ENCODE measurements at places on chromosomes 7 and 10.
A peak's percentile ranks its signal among the peaks of the same experiment; 100 is the strongest.

DNA sequence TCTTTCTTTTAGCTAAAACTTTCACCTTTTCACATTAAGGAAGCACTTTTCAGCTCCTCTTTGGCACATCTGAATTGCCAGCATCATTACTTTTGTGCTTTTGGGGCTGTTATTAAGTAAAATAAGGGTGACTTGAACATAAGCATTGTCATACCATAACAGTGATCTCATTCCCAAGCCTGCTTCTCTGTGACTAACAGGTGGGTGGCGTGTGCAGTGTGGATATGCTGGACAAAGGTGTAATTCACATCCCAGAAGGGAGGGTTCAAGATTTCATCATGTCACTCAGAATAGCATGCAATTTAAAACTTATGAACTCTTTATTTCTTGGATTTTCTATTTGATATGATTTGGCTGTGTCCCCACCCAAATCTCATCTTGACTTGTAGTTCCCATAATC, 517.4 kb upstream of the MKI67 start:
- DNase-seq: no peak

DNA sequence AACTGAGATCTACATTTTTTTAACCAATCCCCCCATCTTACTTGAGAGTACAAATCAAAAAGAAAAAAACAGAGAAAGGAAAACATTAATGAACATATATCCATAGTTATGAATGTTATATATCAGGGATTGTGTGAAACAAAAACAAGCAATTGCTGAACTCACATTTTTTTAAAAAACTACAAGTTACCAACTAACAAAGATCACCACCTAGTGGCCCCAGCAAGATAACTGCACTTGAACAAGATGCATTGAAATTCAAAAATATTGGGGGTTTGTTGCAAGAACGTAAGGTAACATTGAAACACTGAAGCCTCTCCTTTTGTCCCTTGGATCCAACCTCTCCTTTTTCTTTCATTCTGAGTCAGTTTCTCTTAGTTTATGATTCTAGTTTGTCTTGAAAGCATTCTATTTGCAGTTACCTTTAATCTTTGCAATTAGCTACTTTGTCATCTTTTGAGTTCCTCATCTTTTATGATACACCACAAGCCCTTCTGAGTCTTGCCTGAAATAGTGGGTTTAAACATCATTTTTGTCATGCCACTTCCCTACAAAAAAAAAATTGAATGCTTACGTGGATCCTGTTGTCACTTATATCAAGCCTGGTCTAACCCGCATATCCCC, 87.3 kb upstream of the TES start:
- DNase-seq: peak; percentile 55

DNA sequence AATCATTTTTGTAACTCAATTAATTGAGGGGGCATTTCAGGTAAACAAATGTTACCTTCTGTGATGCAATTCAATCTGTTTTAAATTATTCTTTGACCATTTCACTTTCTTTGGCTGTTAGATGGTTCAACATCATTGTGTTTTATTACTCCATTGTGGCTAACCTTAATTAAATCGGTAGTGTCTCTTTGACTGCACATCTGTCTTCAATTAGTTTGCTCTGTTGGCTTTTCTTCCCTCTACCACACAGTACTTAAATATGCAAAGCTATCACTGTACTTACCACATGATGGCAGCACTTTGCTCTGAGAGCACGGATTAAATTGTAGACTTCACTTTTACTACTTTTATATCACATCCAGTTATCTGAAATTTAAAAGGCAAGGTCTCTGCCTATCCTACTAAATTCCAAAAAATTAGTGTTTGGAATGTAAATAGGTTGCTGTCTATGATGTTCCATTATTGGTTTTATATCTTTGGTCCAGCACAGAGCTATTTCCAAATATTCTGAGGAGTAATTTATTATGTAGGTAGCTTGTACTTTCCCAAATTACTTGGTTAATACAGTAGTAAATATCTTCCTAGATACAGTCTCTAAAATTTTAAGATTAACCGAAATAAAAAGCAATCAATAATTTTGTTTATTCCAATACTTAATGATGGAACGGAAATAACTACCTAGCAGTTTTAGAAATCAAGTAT, 352.0 kb downstream of the PCLO start:
- peak; percentile 70 for DNase-seq

DNA sequence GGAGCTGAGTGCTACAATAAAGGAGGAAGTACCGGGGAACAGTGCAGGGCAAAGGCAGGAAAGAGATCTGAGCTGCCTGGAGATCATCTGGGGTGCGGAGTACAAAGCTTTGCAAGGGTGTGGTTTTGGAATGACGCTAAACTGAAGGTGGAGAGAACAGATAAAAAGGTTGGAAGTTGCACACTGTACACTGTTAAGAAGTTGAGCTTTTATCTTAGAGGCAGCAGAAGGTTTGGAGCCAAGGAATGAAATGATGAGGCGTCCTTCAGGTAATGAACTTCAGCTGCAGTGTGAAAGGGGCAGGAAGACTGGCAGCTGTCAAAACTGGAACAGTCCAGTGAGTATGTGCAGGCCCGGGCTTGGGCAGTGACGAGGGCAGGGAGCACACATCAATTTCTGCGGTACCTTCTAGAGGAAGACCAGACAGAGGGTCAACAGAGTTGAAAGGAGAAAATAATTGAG, 7.2 kb upstream of the ANKRD61 start:
- no peak for DNase-seq

DNA sequence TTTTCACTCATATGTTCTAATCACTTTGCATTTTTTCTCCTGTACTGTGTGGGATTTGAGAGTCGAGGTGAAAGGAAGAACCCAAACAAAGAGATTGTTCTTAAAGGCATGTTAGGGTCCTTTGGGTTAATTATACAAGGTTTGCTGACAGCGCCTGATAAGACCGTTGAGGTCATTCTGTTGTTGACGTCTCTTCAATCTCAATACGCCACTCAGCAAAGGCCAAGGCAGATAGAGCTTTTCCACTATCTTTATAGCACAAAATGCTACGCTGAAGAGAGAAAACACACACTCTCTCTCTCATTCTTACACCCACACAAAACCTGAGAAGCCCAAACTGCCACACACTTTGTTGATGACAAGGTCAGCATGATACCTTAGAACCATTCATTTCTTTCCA, 228.7 kb downstream of the CNTNAP2 start:
- DNase-seq: no peak
